Pons (tissue), 1 donor: ENCODE measurements at places on chromosomes 7 and 10.
A peak's percentile ranks its signal among the peaks of the same experiment; 100 is the strongest.

GRCh38 chr7:37035631-37036030 is 311.3 kb upstream of the AOAH start:
- no peak for DNase-seq

GRCh38 chr7:126881315-126881714 is 371.4 kb downstream of the GRM8 start:
- DNase-seq, result no peak

GRCh38 chr7:6567886-6568285 is 9.4 kb upstream of the ZDHHC4 start:
- DNase-seq, result no peak

GRCh38 chr7:16465469-16466361 is at the start of gene SOSTDC1:
SOSTDC1 (minus strand) TSS chr7:16465738; CDS start chr7:16465668, 70 bp downstream.
- DNase-seq, result peak; percentile 13

GRCh38 chr7:1513657-1514095 is 9.5 kb upstream of the INTS1 start:
- no peak for DNase-seq

DNA sequence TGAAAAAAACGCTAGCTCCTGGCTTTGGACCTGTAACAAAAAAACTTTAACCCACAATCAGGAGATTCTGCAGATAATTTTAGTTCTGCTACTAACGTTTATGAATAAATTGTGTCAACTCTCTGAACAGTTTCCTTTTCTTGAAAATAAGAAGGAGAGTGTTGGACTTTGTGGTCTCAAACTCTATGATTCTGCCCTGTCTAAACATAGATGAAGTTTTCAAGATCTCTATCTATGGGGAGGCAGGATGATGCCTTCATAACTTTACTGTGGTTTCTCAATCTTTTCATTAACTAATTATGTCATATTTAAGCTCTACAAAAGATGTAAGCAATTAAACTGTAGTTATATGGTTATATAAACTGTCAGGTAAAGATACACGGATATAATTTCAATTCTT is 162.0 kb downstream of the REEP3 start:
- no peak for DNase-seq

DNA sequence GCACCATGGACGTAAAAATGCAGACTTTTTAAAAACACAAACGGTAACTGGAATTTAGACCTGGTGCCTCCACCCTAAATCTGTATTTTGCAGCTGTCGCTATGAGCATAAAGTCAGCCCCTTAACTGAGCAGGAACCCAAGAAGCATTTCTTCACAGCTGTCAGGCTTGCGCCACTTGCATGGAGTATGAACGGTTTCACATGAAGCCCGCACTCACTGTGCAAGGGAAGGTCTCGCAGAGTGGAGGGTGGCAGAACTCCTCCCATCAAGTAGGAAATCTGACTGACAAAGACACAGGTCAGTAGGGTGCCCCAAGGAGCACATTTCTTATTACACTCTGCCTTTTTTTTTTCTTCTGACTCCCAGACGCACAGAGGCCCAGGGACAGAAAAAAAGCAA is 58.5 kb downstream of the ELMO1 start:
- DNase-seq, result no peak

DNA sequence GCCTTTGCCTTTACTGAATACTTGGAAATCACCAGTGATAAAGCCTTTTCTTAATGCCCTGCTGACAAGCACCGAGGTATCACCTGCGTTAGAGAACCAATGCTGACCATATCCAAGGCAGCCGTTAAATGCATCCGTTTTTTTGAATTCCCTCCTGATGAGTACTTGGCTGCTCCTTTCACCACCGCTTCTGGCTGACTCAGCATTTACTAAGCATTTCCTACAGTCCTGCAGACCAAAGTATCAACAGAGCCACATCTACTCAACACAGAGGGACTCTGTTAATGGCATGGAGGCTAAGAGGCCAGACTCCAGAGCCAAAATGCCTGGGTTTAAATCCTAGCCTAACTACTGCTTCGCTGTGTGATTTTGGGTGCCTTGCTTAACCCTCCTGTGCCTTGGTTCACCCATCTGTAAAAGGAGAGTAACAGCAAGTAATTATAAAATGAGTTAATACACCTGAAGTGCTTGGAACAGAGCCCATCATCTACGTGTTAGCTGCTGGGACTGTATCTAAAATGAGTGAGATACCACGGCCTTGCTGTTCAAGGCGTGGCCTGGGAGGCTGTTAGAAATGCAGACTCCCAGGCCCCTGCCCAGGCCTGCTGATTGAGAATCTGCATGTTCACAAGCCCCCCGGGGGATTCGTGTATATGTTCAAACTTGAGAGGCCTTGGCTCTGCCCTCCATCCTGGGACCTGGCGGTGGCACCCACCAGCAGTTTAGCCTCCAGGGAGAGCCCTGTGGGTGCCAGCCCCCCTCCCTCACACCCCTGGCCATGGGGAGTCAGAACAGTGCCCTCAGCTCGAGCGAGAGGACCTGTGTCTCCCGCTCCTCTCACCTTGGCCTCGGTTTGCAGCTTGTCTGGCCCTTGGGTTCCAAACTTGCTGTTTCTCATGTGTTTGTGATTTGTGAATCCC is 30.8 kb upstream of the EFCAB10 start:
- peak; percentile 19 for DNase-seq

DNA sequence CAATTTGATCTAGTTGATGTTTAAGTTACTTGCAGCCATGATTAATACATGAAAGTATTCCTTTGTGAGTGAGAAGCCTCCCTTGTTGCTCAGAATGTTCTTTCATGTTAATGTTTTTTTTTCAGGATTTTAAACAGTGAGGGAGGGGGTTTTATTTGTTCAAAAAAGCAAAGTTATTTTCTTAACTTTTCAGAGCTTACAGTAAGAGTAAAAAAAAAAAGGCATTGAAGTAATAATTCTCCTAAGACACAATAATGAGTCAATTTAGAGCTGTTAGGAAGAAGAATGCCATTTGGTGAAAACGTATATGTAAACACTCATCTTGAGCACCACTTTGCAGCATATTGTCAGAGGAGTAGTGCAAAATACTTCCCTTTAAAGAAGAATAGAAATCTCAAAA is 105.8 kb downstream of the SEMA3A start:
- no peak for DNase-seq

GRCh38 chr10:108249940-108250339 is 1085.4 kb upstream of the SORCS1 start:
- DNase-seq, result no peak

DNA sequence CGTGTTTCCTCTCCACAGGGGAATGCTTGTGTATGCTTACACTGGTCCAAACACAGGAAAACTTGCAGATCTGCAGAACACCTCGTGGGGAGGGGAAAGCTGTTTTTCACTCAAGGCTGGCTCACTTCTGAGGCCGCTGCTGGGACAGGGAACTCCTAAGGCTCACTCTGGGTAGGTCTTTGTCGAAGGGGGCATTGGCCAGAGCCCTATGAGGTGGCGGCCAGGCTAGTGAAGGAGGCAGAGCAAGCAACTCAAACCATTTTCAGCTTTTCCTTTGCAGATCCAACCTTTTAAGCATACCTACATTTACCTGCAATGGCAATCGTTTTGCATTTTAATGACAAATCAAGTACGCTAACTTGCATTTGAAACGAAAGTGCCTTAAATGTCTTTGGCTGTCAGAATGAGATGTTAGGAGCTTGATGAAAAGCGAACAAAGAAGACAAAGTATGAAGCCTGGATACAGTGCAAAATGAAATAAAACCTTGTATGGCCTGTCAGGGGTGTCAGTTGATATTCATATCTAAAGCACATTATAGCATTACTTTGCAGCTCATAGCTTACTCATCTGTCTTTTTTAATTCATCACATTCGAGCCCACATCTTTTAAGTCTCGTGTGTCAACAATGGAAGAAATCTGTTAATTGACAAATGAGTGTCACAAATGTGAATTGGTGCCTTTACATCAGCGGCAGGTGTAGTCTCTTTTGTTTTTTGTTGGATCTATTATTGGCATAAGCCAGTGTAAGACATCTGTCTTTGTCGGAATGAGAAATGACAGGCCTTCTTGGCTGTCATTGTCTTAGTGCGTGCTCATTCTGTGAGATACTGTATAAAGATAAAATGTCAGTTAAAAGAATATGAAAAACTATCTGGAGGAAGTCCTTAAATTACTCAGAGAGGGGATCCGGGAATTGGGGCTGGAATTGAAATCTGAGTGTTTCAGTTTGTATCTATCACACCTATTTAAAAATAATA is 30.5 kb downstream of the LRMDA start:
- DNase-seq, result no peak

GRCh38 chr10:95440756-95441546 is 120.2 kb downstream of the SORBS1 start:
- no peak for DNase-seq

GRCh38 chr10:78524941-78525340 is 491.3 kb downstream of the RPS24 start:
- no peak for DNase-seq

- DNase-seq, result no peak
Observed at GRCh38 chr7:26153823-26154783, 2.1 kb downstream of the NFE2L3 start.

- no peak for DNase-seq
Observed at GRCh38 chr7:40059057-40059456, 75.4 kb downstream of the MPLKIP start.

- no peak for DNase-seq
Observed at GRCh38 chr7:30222515-30223215, 61.7 kb upstream of the ZNRF2 start.

- DNase-seq, result no peak
Observed at GRCh38 chr7:47640265-47640664, 58.4 kb upstream of the TNS3 start.

GRCh38 chr7:151847136-151847535 is 29.8 kb downstream of the PRKAG2 start:
- DNase-seq, result no peak

DNA sequence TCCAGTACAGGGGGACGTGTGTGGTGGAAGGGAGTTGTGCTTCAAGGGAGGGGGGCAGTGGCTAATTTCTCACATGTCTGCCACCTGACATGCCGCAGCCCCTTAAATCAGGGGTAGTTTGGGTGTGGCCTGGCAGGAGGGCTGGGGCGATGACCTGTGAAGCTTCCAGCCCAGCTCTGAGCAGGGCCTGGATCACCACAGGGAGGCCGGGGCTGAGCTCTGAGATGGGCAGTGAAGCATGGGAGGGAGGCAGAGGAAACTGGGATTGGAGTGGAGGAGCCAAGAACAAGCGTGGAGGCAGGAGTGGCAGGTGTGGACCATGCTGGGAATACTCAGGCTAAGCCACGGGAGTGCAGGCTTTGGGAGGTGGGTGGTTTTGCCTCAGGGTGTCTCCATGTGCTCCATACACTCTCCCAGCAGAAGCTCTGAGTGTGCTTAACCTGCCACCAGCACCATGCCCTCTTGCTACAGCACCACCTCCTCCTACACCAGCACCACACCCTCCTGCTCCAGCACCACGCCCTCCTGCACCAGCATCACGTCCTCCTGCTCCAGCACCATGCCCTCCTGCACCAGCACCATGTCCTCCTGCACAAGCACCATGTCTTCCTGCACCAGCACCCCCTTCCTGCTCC is 99.3 kb upstream of the SHH start:
- DNase-seq, result no peak

- peak; percentile 56 for DNase-seq
Observed at GRCh38 chr10:31602541-31603234, 283.7 kb downstream of the ZEB1 start.

- no peak for DNase-seq
Observed at GRCh38 chr10:74103560-74104258, 46.9 kb downstream of the AP3M1 start.

DNA sequence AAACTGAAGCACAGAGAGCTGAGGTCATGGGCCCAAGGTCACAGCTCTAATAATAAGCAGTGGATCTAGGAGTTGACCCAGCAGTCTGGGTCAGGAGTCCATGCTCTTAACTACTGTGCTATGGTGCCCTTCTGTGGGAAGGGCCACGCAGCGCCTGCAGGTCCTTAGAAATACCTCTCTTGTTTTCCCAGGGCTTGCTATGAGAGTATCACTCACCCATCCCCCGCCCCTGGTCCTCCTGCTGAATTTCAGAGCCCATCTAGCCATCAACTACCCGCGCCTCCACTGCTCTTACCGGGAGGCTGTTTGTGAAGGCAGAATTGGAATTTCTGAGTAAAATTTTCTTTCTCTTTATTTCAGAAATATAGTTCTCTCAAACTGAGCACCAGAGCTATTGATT is 27.3 kb upstream of the CRHR2 start:
- DNase-seq, result no peak

GRCh38 chr7:155306673-155307470 is 9.2 kb downstream of the INSIG1 start:
- DNase-seq, result no peak

DNA sequence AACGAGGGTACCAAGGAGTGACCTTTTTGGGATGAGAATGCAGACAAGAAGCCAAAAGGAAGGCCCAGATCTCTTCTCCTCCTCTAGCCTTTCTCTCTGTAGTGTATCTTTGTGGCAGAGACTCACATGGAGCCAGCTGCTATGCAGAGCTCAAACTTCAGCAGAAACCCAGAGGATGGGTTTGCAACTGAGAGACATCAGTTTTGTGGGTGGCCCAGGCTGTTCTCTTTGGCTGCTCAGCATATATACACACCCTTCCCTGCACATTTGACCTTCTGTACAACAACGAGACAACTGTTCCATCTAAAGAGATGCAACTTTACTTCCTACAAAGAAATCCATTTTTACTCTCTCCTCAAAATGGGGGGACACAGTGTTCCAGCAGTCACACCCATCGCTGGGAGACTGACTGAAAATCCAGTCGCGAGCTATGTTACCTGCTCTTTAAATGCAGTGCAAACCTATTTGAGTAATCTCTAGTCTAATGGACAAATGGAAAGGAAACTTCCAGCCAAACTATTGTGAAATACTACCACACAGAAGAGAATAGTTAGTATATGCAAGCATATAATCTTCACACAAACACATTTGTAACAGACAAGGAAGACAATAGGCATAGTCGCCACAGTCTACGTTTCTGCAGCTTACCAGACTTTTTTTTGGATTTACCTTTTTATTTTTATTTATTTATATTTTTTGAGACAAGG is 51.2 kb downstream of the GTF2I start:
- no peak for DNase-seq

GRCh38 chr10:547591-548081 is 141.8 kb downstream of the DIP2C start:
- no peak for DNase-seq

DNA sequence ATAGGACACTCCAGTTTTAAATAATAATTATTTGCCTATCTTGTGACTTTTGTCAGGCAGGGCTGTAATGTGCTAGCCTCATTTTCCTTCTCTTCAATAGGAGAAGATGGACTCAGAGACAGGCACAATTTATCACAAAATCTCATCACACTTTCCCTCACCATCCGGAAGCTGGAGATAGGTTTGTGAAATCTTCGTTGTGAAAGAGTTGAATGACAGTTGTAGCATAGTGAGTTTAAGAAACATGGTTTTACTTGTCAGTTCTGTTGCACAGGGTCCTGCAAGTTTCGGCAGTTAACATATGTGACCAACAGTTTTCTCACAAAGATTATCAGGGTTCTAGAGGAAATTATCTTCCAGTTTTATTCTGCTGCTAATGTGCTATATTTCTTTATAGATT is 37.7 kb upstream of the MAP3K8 start:
- DNase-seq, result no peak

GRCh38 chr10:101135141-101136006 is 4.3 kb downstream of the TLX1 start:
- no peak for DNase-seq

- DNase-seq, result no peak
Observed at GRCh38 chr7:150909200-150909995, 57.1 kb downstream of the AOC1 start.
